Muscle of arm (tissue), 14 donors: ENCODE measurements at places on chromosomes 7 and 10.

DNA sequence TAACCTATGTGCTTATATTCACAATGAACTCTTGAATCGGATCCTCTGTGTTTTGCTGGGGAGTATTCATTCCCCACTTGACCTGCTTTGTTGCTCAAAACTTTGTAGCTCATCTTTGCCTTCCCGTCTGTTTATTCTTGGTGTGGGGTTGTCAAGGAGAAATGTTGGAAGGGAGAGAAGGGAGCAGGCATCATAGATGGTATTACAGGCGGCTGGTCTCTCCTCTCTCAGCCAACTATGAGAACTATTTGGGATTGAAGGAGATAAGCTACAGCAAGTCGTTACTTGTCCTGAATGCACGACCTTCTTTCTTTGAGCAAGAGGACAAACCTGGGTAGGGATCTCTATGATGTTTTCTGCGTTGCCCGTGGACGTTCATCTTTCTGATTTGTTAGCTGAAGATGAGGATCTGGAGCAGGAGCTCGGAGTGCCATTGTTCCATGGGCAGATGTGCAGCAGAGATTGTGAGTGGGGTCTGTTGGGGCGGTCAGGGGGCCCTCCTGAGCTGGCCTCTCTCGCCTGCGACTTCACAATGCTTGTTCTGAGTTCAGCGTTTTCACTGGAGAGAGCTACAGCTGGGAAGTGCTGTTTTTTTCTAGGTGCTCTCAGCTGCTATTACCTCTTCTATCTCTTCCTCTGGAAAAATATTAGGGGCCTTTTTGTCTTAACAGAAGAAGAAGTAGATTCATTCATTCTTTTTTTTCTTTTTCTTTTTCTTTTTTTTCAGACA is 126.9 kb upstream of the KLF6 start:
- no peak for DNase-seq

- no peak for DNase-seq
These were observed 7.7 kb upstream of the GSTO1 start for GRCh38 chr10:104246976-104247375.

GRCh38 chr10:6721480-6721879 is 141.4 kb upstream of the PRKCQ start:
- peak; percentile 62 for DNase-seq

DNA sequence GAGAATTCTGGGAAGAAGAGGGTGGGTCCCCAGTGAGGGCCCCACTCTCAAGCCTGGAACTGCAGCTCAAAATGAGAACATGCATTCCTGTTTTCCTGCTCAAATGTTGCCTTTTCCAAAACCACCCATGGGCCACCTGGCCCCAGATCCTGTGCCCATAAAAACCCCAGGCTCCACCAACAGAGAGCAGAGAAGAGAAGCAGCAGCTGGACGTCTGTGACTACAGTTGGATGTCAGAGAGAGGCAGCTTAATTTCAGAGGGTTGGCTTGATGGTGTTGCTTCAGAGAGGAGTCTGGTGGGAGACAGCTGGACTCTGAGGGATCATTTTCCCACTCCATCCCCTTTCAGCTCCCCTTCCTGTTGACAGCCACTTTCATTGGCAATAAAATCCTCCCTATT is 256.4 kb downstream of the FZD1 start:
- no peak for DNase-seq

- DNase-seq: no peak
These were observed 2.3 kb downstream of the KNDC1 start for GRCh38 chr10:133162178-133162909.

DNA sequence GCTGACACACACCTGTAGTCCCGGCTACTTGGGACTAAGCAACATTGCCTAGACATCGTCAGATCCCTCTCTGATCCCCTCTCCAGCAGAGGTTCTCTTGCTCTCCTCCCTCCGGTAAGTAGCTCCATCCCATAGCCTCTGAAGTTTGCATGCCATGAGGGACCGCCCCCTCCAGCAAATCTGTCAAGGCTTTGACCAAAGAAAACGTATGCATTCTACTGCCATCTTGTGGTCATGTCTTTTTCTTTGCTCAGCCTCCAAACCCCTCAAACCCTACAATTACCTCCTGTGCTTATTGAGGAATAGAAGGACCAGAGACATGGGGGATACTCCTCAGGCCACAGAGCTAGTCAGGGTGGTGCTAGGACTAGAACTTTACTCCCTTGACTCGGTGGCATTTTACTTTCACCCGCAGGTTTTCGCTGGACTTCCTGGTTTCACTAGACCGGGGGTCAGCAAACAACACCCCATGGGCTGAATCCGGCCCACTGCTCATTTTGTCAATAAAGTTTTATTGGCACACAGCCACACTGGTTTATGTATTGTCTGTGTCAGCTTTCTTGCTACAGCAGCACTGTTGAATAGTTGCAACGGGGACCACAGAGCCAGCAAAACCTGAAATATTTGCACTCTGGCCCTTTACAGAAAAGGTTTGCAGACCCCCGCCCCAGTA is 202.6 kb upstream of the FOXK1 start:
- no peak for DNase-seq

DNA sequence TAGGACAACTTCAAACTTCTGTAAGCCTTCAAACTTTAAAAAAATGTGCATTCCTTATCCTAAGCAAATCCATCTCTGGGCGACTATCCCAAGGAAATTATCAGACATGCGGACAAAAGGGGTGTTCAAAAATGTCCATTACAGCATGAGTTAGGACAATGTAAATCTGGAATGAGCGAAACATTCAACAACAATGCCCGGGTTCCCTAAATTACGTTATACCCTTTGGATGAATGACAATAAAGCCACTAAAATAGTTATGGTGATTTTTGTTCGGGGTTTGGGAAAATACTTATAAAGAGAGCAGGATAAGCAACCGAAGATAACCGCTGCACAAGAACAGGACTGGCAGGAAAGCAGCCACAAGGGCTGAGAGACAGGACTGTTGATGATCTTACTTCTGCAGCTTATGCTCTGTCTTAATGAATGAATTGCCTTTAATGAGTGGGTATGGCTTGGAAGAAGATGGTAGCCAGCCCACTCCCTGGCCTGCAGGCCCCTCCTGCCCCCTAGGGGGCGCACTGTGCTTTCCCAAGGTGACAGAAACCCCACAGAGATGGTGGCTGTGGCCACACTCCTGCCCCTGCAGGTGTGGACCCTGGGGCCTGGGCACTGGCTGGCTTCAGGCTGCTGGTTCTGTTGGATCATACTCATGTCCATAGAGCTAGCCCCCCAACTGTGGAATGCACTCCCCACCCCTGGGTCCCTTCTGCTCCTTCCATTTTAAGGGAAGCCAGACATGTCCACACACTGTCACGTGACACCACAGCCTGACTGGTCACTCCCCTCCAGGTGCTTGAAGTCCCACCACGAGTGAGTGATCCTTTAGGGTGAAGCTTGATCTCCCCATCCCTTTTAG is 45.0 kb downstream of the ZCCHC24 start:
- no peak for DNase-seq

DNA sequence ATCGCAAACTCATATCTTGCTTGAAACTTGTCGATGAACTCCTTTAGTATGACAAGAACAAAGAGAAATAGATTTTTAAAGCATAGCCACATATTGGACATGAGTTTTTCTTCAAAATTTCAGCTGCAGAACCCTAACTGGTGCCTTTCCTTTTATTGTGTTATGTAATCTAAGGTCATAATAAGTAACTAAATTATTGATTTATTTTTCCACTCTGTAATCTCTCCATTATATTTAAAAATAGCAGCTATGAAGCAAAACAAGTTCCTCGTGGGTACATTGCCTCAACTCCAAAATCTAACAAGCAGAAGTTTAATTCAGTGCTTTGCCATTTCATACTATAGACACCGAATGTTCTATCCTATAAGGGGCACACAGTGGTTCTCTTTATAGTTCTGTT is 159.2 kb upstream of the PRSS1 start:
- no peak for DNase-seq

DNA sequence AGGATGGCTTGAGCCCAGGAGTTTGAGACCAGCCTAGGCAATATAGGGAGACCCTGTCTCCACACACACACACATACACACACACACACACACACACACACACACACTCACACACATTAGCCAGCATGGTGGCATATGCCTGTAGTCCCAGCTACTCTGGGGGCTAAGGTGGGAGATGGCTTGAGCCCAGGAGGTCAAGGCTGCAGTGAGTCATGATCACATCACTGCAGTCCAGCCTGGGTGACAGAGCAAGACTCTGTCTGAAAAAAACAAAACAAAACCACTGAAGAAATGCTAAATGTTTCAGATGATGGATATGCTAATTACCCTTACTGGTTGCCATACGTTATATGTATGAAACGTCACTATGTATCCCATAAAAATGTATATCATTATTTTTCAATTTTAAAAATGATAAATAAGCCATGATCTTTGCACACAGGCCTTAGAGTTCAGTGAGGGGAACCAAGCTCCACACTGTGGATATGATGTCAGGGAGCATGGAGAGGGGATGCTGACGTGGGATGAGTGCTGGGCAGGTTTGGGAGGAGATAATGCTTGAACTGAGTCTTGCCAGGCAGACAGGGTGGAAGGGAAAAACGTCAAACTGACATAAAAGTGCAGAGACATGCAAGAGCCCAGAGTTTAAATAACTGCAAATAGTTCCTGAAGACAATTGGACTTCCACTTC is 45.9 kb upstream of the ARHGAP12 start:
- no peak for DNase-seq
